ENCODE measurements at places on chromosomes 5 and 9.

- no peak for DNase-seq
Observed at GRCh38 chr5:134258896-134259295, 33.0 kb upstream of the PPP2CA start.

GRCh38 chr9:1619915-1620710 lies 395.0 kb upstream of the SMARCA2 start:
- DNase-seq, result no peak

GRCh38 chr9:131279196-131279862 lies 3.0 kb upstream of the FAM78A start:
- no peak for DNase-seq

DNA sequence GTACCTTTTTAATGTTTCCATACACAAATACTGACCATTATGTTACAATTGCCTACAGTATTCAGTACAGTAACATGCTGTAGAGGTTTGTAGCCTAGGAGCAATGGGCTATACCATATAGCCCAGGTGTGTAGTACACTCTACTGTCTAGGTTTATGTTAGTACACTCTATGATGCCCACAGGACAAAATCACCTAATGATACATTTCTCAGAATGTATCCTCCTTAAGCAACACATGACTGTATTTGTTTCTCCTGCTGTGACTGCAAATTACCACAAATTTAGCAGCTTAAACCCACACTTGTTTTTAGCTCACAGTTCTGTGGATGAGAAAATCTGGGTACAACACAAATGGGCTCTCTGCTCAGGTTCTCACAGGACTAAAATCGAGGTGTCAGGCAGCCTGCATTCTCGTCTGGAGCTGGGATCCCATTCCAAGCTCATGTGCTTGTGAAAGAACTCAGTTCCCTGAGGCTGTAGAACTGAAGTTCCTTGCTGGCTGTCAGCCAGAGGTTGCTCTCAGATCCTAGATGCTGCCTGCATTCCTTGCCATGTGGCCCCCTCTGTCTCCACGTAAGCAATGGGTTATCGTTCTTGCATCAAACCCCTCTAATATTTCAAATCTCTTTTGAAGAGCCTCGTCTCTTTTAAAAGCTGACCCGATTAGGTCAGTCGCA lies 38.6 kb upstream of the PIK3R1 start:
- no peak for DNase-seq

- no peak for DNase-seq
Observed at GRCh38 chr9:33112094-33112493, 35.6 kb upstream of the SMU1 start.

All from activated T-helper 2 cell treated with anti-CD3 and anti-CD28 coated beads, Interferon-gamma antibody, Interleukin-2, Interleukin-4, amounts not matched to agents 10 μg/mL and 5 μg/mL and 100 μg/mL, durations not matched to agents 14 hours and 24 hours and 36 hours (primary cell).